ENCODE measurements at places on chromosomes 11 and 22.

GRCh38 chr22:21067901-21068680 is 22.3 kb downstream of the LRRC74B start:
- no peak for DNase-seq

DNA sequence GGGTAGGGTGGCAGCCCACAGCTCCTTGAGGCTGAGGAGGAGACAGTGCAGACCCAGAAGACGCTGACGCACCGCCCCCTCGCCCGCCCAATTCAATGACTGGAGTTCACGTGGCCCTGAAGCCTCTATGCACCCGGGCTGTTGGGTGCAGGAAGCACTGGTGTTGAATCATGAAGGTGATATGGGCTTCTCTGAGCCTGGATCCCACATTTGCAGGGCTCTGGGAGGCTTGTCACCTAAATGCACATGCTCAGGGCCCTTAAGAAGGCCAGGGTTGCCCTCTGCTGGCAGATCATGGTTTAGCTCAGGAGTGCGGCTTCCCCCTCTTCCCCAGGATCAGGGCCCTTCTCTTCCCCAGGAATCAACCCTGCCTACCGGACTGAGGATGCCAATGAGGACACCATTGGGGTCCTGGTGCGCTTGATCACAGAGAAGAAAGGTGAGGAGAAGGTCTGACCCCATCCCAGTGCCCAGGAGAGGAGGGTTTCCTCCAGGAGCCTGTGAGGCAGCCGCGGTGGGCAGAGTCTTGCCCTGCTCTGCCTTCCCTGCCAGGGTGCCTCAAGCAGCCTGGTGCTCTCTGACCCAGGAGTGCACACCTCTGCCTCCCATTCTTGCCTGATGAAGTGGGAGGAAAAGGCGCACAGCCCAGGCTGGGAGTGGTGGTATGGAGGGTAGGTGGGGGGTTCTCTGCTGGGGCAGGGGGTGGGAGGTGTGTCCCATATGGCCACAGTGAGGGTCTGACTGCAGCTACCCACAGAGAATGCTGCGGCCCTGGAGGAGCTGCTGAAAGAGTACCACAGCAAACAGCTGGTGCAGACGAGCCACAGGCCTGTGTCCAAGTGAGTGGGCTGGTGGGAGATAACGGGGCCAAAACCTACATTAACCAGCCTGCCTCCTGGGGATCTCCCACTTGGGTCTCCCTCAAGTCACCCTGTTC is 17.5 kb downstream of the RELT start:
- DNase-seq: peak; percentile 95

GRCh38 chr11:120869097-120869496 is 154.8 kb upstream of the TBCEL start:
- no peak for DNase-seq

DNA sequence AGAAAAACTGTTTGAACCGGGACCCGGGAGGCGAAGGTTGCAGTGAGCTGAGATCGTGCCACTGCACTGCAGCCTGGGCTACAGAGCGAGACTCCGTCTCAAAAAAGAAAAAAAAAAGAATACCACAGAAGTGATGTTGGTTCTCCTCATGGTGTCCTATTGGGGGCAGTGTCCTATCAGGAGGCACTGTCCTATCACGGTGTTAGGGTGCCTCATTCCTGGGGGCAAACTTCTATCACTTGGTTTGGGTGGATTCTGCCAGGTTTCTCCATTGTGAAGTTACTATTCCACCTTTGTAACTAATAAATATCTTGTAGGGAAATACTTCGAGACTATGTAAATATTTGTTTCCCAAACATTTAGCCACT is 19.6 kb downstream of the PRR14L start:
- no peak for DNase-seq

DNA sequence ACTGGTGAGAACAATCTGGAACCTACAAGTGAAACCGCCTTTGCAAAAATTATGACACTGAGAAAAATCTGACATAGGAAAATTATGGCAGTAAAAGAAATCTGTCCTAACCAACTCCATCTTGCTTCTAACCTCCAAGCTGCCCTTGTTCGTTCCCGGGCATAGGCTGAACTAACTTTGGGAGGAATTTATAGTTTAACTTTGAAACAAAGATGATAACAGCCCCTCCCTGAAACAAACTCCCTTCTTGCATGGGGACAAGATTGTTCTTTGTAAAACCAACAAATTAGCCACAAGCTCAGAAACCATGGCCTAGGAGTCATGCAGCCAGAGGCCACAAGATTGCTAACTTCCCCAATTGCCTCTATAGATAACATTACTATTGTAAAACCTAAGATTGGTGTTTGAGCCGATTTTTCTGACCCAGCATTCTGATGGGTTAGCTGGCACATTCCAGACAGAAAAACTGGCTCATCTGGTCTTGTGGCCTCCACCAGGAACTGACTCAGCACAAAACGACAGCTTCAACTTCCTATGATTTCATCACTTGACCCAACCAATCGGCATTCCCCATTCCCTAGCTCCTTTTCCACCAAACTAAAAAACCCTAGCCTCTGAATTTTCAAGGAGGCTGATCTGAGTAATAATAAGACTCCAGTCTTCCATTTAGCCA is 3.6 kb upstream of the CCDC81 start:
- DNase-seq: peak; percentile 87

DNA sequence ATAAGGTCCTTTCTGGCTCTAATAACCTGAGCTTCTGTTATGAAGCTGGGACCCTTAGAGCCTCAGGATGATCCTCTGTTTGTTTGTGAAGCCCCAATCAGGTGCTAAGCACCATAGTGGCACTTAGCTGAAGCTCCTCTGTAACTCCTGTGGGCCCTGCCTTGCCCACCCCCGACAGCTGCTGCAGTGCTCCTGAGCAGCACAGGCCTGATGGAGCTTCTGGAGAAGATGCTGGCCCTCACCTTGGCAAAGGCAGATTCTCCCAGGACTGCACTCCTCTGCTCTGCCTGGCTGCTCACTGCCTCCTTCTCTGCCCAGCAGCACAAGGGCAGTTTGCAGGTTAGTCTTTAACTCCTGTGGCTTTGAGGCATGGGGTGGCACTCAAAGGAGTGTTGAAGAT is 19.0 kb upstream of the CCDC134 start:
- DNase-seq: no peak

DNA sequence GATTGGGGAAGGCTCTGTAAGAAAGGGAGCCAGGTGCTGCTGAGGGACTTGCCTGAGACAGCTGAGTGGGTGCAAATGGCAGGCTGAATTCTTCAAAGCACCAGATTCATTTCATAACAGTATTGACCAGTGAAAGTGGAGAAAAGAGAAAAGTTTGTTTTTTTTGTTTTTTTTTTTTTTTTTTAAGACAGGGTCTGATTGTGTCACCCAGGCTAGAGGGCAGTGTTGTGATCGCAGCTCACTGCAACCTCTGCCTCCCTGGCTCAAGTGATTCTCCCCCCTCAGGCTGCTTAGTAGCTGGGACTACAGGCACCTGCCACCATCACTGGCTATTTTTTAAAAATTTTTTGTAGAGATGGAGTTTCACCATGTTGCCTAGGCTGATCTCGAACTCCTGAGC is 494.0 kb downstream of the MIAT start:
- no peak for DNase-seq

DNA sequence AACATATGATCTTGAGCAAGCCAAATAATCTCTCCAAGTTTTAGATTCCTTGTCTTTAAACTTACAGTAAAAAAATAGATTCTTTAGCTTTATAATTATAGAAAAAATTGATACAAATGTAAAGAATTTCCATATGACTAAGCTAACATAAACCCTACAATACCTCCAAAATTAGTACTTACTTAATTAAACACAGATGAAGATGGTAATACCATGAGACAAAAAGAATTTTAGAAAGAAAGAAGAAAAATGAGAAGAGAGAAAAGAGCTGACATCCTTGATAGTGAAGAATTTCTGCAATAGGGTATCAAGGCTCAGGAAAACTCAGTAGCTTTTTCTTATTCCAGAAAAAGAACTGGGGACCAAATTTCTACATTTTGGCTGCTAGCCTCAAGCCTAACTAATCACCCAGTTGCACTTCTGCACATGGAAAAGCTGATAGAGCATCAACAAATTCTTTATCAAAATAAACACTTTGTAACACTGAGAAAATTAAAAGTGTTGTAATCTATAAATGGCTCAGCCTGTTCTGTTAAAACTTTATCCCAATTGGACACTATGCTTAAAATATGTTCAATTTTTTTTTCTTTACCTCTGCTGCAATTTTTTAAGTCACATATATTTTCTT is 24.7 kb upstream of the SOX6 start:
- DNase-seq: no peak

DNA sequence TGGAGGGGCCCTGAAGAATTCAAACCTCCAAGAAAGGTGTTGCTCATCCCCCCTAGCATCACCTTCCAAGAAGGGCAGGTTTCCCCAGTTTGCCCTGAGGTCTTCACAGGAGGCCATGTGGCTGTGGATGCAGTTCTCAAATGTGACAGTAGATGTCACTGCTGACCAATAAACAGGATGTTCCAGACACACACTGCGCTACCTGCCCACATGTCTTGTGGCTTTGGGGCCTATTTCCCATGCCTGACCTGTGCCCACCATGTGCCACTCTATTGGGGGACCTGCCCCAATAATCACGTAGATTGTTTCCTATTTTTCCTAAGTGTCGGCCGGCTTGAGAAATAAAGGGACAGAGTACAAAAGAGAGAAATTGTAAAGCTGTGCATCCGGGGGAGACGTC is 4.5 kb downstream of the GSTT2 start:
- DNase-seq: no peak

GRCh38 chr11:2539371-2540222 is 94.8 kb downstream of the KCNQ1 start:
- no peak for DNase-seq

Data from DMS53 (cell line).